Stimulated activated CD8-positive, alpha-beta memory T cell treated with anti-CD3 and anti-CD28 coated beads, Interleukin-15, amount 100 ng/mL, for 24 hours (primary cell): ENCODE measurements at places on chromosomes 11 and 22.

GRCh38 chr11:47551086-47551485, 1.8 kb downstream of the CELF1 start:
- no peak for DNase-seq

DNA sequence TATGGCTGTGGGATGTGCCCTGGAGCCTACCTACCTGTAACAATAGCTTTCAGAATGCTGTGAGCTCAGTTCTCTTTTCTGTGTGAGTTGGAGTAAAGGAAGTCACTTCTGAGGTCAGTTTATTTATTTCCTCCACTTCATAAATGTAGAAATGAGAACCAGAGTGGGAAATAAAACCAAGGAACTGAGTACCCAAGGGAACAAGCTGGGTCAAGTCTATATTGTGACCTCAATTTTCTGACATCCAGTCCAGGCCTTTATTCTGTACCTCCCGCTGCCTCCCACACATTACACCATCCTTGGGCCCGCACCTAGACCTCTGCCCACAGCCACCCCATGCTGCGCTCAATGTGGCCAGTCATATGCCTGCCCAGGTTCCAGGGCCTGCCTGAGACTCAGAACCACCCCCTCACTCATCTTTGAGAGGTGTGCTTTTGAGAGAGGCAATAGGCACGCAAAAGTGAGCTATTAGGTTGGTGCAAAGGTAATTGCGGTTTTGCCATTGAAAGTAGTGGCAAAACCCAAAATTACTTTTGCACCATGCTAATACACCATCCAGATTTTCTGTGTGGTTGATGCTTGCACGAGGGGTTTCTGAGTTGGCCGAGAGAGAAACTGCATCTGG, 9.8 kb downstream of the MS4A6E start:
- DNase-seq = no peak

DNA sequence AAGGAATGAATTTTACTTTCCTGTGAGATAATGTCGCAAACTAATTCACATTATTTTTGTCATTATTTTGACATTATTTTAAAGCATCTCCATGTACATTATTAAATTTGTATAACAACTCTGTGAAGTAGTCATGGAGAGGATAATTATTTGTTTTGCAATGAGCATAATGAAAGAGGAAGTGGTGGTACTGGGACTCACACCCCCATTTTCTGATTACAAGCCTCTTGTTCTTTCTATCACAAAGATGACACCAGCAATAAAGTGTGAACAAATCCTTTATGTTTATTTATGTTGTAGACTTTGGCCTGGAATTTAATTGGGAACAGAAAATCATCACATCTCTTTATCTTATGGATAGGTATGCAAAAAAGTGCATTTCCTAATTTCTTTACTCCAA, 522.6 kb downstream of the TMEM135 start:
- DNase-seq = no peak

GRCh38 chr11:17350455-17351171, 987 bp upstream of the NCR3LG1 start:
- DNase-seq = no peak

DNA sequence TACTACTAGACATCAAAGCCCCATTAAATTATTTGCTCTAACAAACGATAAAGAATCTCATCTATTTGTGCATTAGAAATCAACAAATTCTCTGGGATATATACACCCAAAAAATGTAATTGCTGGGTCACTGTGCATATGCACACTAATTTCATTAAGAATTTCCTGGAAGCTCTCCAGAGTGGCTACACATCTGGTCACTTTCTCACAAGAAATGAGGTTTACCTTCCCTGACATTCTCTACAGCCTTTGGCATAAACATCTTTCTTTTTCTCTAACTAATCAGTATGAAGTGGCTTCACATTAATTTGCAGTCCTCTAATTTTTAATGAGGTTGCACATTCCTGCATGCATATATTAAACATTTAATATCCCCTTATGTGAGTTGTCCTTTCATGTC, 150.8 kb upstream of the ANO5 start:
- no peak for DNase-seq

DNA sequence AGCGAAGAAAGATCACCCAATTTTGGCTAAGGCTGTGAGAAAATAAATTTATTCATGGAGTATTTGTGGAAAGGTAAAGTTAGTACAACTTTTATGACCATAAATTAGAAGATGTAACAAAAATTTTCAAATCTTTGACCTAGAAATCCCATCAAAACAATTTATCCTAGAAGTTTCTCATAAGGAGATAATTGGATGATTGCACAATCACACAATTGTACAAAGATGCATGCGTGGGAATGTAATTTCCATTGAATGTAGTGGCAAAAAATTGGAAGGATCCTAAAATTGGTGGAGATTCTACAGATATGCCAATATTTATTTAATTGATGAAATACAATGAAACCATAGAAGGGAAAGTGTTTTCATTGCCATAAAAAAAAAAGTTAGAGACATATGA, 11.6 kb downstream of the SRPRA start:
- no peak for DNase-seq

DNA sequence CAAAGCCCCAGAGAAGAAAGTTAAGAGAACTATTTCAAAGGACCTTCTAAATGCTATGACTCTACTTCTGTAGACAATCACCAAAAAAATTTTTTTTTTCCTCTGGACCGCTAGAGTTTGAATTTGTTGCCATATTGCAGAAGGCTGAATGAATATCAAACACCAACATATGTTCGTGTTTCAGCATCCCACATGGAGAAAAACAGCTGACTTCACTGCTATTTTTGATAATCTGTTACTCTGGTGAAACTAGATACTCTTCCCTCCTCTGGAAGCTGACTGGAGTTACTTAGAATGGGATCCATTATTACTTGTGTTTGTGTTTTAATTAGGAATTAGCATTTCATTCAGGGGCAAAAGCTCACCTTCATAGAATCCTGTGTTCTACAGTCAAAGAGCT, 447.0 kb downstream of the AASDHPPT start:
- no peak for DNase-seq

DNA sequence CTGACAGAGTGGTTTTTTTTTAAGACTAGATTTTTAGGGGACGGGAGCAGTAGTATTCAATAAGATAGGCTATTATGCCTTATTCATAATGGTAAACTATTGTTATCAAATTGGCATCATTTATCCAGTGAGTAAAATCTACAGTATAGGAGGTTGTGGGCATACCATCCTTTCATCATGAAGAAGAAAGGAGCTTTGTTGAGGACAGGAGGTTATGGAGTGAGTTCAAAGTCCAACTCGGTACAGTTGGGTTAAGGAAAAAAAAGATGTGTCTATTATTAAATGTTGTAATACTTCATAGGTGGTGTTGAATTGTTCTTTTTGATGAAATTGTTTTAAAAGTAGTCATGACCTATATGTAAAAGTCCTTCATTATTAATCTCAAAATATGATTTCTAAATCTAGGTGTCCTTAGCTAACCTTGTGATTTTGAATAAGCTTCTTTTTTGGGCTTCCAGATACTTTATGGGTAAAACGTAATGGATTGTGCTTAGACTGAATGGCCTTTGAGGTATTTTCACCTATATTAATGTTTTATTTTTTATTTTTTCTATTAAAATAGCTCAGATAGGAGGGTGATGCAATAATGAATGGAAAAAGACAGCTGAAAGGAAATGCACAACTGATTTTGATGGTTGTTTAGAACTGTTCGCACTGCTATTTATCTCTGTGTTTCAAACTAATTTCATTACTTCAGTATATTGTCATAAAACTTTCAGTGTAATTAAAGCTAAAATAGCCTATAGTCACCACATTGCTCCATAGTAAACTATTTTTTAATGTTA, 15.3 kb upstream of the CNTF start:
- DNase-seq = no peak

- no peak for DNase-seq
Measured at GRCh38 chr22:46748908-46749675, 11.0 kb upstream of the CERK start.

DNA sequence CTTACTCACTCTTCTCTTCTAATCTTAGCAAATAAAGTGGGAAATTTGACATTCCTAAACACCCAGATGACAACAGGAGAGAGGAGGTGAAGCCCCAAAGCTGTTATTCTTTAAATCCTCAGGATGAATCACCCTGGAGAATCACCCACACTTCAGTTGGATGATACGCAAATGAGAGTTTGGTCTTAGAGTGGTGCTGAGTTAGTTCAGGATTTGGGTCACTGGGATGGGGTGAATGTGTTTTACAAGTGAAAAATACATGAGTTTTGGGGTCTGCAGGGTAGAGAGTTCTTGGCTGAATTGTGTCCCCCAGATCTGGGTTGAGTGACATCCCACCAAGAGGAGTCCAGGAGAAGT, 117.2 kb downstream of the GGTLC2 start:
- no peak for DNase-seq
